ENCODE measurements at places on chromosomes 4 and X. TPM values are rescaled to one million over a fixed set of nuclear protein-coding genes. Genes with fewer than 3 reads are reported as not detected.

GRCh38 chr4:24248674-24249630 is 335.4 kb downstream of the DHX15 start:
- DNase-seq = no peak

GRCh38 chr4:98092833-98093439 is 50.3 kb downstream of the STPG2 start:
- DNase-seq = peak; percentile 14

- no peak for DNase-seq
Observed at GRCh38 chr4:184814686-184815045, 11.1 kb downstream of the ACSL1 start.

The CXorf65 gene
- total RNA-seq = not detected

DNA sequence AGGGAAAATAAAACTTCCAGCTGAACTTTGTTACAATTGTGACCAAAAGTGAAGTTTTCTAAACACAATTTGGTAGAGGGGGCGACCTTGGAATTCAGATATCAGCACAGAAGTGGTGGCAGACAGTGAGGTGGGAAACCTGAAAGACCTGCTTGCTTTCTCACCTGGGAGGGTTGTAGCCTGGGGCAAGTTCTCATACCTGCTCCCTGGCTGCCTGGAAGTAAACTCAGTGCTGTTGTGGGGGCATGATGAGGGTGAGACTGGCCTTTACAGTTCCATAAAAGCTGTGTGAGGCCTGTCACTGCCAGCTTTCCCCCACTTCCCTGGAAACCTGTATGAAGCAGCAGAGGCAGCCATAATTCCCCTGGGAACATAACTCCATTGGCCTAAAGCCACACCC is 1180.2 kb downstream of the FAM133A start:
- DNase-seq = no peak

The ANAPC4 gene
- total RNA-seq = 20.4 TPM

The ATOH1 gene
- not detected for total RNA-seq

GRCh38 chr4:109315818-109316217 is 13.4 kb upstream of the COL25A1 start:
- DNase-seq = no peak

The PTTG2 gene
- total RNA-seq = not detected

GRCh38 chr4:163967263-163967662 is 472.8 kb downstream of the TMA16 start:
- DNase-seq = no peak

DNA sequence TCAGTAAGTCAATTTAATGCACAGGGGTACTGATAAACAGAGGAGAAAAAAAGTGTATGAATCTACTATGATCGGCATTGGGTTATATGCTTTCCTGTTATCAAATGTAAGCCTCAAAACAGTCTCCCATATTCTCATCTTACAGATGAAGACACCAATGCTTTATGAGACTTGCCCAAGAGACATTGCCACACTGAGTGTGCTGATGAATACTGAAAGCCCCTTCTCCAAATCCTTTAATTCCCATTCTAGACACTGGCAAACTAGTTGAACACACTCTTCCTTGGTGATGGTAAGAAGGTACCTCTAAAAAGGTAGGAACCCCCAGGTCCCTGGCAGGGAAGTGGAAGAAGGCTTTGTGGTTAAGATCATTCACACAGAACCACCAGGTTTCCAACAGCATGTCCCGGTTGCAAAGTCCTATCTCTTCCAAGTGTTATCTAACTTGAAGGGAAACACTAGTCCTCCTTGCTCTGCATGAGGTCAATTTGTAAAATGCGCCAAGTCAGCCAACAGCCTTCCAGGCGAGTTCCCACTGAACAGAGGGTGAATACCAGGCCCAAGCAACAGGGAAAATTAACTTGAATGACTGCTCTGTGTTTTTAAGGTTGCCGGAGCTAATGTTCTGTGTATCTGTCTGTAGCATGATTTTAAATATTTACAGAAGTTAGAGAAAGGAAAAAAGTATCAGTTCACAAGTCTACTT is 5.1 kb downstream of the SETD7 start:
- no peak for DNase-seq

GRCh38 chr4:25919676-25920075 is 5.7 kb downstream of the SMIM20 start:
- DNase-seq = peak; percentile 38

- no peak for DNase-seq
Observed at GRCh38 chrX:41005445-41005992, 79.7 kb upstream of the USP9X start.

The ANXA10 gene
- 2.5 TPM for total RNA-seq

All from NCI-H460 (cell line).